ENCODE measurements at places on chromosomes 4 and X.
A peak's percentile ranks its signal among the peaks of the same experiment; 100 is the strongest.

GRCh38 chrX:338281-338835, 19.8 kb upstream of the GTPBP6 start:
- no peak for DNase-seq

GRCh38 chrX:148909758-148910157, 409.3 kb downstream of the AFF2 start:
- no peak for DNase-seq

GRCh38 chr4:80926446-80926845, 104.1 kb upstream of the BMP3 start:
- no peak for DNase-seq

DNA sequence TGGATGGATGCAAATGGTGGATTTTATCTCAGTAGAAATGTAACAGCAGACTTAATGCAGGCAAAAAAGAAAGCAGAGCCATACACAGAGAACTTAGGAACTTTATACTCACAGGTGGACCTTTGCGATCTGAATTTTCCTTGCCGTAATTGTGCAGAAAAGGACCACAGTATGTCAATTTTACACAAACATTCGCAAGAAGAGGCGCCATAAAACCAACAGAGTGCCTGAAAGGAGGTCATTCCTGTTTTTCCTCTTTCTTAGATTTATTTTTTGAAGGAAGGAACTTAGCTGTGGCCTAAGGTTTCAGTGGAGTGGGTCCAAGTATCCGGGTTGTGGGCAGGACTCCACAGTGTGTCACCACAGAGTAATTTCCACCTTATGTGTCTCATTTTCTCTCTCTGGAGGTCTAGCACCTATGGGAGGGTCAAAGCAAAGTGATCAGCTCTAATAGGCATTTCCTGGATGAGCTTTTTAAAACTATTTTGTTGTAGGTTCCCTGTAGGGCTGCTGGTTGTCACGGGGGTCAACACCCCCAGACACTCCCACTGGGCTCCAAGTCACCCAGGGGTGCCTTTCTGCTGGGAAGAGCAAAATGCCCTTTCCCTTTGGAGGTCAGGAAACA, 24.7 kb upstream of the PBDC1 start:
- DNase-seq, result no peak

DNA sequence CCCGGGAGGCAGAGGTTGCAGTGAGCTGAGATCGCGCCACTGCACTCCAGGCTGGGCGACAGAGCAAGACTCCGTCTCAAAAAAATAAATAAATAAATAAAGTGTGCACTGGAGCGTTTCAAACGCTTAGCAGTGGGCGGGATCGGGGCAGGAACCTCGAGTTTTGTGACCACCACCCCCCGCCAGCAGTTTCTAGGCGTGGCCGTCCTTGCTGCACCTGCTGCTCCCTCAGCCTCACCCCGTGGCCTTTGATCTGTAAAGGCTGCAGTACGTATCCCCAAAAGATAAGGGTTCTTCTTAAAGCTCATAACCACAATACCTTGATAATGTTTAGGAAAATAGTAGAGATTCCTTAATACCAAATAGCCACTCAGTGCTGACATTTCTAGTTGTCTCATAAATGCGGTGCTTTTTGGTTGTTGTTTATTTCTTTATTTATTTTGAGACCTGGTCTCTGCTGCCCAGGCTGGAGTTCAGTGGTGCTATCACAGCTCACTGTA, 33.2 kb downstream of the PCGF3 start:
- no peak for DNase-seq

GRCh38 chrX:23954396-23954795, 46.6 kb downstream of the CXorf58 start:
- DNase-seq, result no peak

GRCh38 chrX:42809569-42809968, 31.6 kb upstream of the PPP1R2C start:
- no peak for DNase-seq

GRCh38 chr4:138010639-138011038, 231.5 kb downstream of the SLC7A11 start:
- no peak for DNase-seq

DNA sequence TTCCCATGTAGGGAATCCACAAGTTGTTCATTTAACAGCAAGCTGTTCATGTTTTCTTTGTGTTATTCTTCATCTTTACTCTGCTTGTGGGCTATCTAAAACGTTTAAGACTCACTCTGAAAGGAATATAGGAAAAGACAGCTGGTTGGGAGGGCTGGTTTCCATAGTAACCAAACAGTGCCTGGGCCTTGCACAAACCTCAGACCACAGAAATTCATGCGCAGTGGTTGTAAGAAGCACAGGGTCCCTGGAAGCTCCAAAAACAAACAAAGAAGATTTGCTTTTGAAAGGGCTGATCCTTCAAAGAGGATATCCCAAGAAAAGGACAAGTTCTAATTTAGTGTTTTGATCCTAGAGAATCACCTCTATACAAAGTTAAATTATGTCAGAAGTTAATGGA, 7.8 kb downstream of the SERTM2 start:
- peak; percentile 1 for DNase-seq

DNA sequence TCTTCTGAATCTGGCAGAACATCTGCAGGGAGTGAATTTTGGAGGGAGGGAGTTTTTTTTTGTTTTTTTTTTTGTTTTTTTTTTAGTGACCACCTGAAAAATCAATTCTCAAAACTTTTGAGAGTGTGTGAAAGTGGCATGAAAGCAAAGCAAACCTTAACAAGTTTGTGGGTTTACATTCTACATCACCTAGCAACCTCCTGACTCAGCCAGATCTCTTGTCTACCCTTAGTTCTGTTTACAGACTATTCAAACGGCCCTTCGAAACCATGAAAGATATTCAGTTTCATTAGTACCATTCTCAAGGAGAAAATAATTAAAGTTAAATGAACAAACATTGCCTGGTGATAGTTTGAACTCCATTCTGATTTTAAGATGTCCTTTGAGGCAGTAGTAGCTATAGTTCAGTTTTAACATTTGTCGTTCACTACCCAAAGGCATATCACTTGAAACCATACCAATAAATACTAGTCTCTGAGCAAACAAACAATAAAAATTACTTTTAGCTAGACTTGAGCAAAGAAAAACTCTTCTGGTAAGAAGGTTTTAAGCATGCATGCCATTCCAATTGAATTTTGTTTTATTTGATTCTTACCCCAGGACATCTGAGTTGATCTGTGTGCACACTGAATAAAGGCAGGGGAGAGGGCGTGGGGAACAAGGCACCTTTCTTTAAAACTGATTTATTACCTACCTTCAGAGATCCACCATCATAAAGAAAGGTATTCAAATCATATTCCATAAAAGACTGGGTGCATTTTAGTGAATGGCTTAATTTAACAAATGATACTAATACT, 137.7 kb downstream of the ARX start:
- DNase-seq, result no peak

DNA sequence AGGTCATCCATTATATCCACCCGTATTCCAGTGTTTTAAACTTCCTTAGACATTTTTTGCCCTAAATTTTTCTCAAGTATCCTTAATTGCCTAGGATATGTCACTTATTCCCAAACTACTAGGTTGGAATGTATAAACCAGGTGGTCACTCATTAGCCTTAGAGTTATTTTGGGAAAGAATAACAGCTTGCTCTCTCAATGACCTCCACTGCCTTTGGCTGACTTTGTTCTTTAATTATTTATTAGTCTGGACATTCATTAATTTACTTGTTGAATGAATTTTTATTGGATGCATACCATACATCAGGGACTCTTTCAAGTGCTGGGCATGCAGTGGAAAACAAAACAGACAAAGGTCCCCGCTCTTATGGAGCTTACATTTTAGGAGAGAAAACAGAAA, 609.3 kb upstream of the IGFBP7 start:
- no peak for DNase-seq
